NB4 (cell line): ENCODE measurements at places on chromosomes 5 and 9.

- DNase-seq, result no peak
Observed at GRCh38 chr9:83992901-83993300, 12.3 kb downstream of the RMI1 start.

DNA sequence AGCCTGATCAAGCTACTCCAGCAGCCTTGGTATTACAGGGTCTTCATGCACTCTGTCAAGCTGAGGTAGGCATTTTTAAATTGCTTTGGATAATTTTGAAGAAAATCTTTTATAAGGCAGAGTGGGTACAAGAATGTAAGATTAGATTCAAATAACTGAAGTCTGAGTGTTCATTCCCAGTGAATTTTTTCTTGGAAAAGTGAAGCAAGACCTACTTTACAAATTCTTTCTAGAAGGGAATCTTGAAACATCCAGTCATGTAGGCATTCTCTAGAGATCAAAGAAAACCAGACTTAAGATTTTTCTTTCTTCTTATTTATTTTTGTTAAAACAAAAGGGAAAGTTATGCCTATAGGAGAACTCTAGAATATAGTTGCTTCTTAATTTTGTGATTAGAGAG is 139.0 kb downstream of the FOCAD start:
- no peak for DNase-seq

DNA sequence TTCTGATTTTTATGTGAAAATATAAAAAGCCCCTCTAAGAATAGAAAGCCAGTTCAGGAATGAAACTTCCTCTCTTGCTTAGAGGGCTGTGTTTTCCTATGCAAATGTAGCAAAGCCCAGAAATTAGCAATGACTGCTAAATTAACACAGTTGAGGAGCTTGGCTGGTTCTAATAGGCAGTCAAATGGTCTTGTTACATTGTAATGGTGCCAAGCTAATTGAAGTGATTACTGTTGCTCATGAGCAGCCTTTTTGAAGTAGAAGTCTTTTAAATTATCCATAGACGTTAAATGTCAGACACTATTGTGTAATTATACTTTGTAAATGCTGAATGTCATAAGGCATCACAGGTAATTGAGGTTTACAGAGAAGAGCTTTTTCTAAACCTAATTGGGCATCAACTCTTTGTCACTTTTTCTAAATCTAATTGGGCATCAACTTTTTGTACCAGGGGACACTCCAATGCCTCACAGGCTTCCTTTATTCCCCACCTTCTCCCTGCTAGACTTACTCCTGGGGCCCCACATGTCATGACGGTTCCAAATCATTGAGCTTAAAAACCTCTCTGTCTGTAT is 229.1 kb downstream of the PSAT1 start:
- DNase-seq, result no peak

DNA sequence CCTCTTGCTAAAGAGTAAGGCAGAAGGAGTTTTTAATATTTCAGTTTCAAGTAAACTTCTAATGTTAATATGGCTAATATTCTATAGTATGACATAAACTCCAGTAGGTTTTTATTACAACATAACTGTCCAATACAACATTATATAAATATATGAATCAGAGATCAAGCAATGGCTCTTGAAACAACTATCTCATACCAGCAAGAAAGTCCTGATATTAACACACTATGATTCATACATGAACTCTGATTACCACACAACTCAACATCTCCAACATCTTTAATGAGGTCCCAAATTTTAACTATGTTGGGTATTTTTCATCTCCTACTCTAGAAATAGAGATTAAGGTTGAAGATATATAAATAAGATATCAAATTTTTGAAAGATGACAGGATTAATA is 878.3 kb downstream of the TLE1 start:
- no peak for DNase-seq

DNA sequence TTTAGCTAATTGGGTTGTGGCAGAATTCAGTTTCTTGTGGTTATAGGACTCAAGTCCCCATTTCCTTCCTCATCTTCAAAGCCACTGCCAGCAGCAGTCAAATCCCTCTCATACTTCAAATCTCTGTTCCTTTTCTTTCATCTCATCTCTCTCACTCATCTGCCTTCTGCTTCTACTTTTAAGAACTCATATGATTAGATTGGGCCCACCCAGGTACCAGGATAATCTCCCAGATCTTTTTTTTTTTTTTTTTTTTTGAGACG is 8.0 kb upstream of the REEP5 start:
- peak; percentile 83 for DNase-seq

GRCh38 chr5:129460936-129461710 is 1.0 kb downstream of the ADAMTS19 start:
- DNase-seq, result no peak

DNA sequence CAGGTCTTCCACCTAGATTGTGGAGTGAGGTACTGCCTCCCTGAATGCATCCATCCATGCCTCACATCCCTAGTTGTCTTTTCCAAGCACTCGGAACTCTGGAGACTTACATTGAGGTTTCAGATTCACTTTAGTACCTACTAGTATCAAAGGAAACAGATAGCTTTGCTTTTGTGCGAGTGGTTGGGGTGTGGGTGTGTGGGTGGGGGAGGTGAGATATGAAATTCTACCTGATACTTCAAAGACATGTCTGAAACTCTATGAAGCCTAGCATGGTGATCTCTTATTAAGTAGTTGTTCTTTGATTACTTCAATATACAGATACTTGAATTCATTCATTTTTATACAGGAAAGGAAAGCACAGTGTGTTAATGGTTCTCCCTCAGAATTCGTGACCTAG is 64.4 kb downstream of the MCCC2 start:
- no peak for DNase-seq

GRCh38 chr5:1926471-1927341 is 44.0 kb upstream of the IRX4 start:
- no peak for DNase-seq

DNA sequence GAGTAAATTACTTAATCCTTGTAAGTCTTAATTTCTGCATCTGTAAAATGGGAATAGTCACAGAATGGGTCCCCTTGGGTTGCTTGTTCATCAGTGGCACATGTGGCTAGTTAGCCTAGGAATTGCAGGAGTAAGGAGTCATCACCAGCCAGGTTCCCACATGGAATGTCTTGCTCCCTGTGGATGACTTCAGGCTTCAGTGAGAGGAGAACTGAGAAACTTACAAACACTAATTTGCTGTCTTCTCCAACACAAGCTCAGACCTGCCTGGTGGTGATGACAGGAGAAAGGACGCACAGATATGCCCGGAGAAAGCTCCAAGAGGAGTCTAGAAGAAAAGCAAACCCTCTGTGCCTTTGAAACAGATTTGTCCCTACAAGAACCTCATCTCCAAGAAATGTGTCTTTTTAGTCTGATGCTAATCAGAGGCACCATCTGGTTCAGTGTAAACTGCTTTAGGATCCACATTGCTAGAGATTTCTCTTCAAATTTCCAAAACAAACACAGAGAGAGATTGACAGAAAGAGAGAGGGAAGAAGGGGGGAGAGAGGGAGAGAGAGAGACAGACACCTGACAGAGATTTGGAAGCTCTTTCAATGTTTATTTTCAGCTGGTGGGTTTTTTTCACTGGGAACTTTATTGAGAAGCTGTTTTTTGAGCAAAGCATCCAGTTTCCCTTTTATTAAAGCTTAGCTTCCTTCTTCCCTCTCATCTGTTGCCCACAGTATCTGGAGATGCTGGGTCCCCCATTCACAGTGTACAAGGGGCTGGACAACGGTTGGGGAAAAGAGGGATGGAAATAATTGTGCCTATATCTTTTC is 128.3 kb downstream of the DOCK2 start:
- no peak for DNase-seq
